NCI-H1436 (cell line): ENCODE measurements at places on chromosomes 6 and 20.

- DNase-seq, result no peak
Measured at GRCh38 chr6:12439296-12439695, 149.1 kb downstream of the EDN1 start.

- DNase-seq, result no peak
Measured at GRCh38 chr6:5328800-5329199, 67.5 kb downstream of the FARS2 start.

GRCh38 chr20:46644733-46645132, 6.5 kb downstream of the SLC13A3 start:
- DNase-seq, result no peak

- DNase-seq, result no peak
Measured at GRCh38 chr20:62557999-62558408, 82.2 kb upstream of the GATA5 start.

DNA sequence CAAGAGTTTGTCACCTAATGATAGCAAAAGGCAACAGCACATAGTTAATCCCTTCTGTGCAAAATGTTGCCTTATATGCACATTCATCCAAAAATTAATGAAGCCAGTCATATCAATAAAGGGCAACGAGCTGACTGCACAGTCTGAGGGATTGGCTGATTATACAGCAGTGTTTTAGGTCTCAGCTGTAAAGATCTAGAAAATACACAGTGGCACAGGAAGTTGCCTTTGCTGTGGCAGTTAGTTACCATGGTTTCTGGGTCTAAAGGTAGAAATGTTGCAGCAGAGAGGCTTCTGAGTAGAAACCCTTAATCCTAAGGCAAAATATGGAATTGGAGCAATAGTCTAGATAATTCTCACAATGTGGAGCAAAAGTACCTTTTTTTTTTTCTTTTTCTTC, 89.7 kb downstream of the SMPDL3A start:
- DNase-seq, result no peak

GRCh38 chr20:8132484-8133309, 631 bp downstream of the PLCB1 start:
- DNase-seq, result no peak

DNA sequence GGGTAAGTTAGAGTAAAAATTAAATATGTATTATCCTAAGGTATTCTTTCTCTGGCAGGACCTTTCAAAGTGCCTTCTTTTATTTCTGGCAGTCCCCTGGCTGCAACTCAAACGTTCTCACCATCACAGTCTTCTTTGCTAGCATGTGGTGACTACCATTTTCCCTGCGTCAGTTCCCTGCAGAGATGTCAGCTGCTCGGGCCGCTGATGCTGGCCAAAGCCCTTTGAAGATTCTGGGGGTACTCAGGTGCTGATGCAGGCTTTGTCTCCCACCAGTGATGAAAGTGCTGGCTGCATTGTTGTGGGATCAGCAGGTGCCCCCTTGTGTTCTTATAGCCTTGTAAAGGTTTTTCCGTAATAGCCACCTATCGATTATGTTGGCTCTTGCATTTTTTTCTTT, 140.1 kb downstream of the BTBD3 start:
- no peak for DNase-seq

GRCh38 chr20:33554914-33555420, 65.1 kb downstream of the CBFA2T2 start:
- DNase-seq, result peak; percentile 92

DNA sequence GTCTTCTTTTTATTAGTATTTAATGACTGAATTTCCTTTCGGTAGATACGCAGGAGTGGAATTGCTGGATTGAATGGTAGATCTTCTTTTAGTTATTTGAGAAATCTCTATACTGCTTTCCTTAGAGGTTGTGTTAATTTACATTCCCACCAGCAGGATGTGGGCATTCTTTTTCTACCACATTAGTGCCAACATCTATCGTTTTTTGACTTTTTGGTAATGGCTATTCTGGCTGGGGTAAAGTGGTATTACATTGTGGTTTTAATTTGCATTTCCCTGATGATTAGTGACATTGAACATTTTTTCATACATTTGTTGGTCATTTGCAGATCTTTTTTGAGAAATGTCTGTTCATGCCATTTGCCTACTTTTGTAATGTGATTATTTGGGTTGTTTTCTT, 37.1 kb downstream of the SUMO4 start:
- DNase-seq, result no peak

DNA sequence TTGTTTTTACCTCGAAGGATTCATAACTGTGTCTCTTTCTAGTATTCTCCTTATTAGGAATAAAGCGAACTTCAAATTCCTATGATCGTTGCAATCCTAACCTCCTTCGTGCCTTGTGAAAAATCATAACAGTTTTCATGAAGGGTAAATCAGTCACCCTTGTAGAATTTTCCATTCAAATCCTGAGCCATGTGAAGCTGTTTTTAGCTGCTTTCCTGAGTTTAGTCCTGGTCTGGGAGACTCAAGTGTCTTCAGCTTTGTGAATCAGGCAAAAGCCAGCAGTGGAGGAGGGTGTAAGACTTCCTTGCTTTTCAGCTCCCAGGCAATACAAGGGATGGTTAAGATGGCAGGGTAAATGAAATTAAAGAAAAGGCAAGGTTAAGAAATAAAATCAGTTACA, 24.3 kb downstream of the GCNT2 start:
- DNase-seq, result no peak

DNA sequence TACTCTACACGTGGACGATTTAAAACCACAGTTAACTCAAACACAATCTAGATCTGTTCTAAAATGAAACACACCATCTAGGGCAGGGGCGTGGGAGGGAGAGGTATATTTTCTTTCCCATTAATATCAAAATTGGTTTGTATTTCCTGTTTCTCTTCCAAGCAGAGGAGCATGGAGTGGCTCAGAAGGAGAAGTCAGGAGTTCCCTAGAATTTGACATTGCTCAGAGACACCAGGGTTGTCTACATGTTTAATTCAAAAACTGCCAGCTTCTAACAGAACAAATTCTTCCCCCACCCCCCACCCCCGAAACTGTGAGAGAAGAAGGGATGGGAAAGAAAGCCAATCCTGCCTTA, 2.3 kb downstream of the PREX1 start:
- no peak for DNase-seq

DNA sequence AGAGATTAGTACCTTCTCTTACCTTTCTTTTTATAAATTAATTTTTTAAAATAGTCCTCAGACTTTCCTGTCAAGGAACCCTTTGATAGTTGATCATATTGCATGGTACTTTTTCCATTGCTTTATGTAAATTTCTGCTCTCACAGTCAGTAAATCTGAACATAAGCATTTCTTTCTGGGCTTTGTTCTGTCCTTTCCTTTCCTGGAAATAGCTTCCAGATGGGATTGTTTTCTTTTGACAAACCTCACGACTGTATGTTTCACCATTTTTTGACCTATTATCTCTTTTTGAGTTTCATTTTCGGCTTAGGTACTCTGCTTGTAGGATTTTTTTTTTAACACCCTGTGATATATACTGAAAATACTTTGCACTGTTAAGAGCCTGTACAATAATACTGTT, 32.6 kb downstream of the UTRN start:
- no peak for DNase-seq

DNA sequence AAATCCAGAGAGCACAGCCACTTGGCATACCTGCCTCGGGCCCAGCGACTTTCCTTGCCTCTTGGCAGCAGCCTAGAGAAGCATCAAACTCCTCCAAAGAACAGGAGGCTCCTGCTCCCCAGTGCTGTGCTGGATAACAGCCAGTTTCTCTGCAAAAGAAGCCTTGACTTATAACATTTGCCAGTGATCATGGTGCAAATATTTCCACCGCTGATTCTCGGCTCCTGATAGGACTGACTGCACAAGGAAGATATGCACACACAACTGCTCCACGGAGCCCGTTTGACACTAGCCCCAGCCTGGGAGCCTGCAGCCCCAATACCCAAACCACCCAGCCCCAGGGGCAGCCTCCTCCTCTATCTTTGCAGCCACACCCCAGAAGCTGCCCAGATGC, 17.5 kb downstream of the ACSS1 start:
- DNase-seq, result no peak

DNA sequence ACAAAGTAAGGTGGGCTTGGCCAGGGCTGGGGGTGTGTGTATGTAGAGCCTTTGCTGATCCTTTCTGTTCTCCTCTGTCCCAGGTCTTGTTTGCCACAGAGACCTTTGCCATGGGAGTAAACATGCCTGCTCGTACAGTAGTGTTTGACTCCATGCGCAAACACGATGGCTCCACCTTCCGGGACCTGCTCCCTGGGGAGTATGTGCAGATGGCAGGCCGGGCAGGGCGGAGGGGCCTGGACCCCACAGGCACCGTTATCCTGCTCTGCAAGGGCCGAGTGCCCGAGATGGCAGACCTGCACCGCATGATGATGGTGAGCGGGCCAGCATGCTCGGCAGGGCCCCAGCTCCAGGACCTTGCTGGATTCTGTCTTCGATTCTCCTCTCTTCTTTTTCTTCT, 6.2 kb downstream of the DXO start:
- no peak for DNase-seq

- no peak for DNase-seq
Measured at GRCh38 chr20:60132162-60132826, 174.1 kb downstream of the CDH26 start.

- DNase-seq, result no peak
Measured at GRCh38 chr6:160190973-160191372, 67.6 kb downstream of the SLC22A2 start.

GRCh38 chr20:50992733-50993457, 30.0 kb downstream of the KCNG1 start:
- DNase-seq, result no peak

DNA sequence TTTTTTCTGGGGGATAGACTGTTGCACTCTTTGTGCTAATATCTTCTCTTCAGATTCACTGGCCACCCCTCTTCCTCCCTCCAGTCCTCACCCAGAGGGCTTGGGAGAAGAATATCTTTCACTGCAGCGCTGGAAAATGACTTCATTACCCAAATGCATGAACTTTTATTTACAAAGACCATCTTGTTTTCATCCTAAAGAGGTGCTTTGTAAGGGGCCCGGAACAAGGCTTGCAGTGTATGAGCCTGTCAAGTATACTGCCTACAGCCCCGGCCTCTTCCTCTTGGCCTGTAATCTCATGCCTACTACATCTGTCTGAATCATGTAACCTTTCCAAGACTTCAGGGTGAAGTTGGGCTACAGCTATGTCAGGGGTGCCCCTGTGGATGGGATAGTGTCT, 554 bp upstream of the LAMA4 start:
- no peak for DNase-seq

DNA sequence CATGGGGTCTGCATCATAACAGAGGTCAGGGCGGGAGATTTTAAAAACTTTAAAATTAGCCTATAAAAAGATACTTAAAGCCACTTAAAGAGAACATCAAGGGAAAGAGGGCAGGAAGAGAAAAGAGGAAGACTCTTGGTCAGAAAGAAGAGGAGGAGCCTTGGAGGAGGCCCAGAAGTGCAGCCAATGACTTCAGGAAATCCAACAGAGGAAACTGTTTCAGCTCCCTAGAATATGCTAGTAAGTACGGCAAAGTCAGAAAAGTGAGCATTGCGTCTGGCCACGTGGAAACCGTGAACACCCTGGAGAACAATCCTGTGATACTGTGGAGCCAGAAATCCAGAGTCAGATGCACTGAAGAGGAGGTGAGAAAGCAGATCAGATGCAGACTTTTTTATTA, 22.5 kb upstream of the NHSL1 start:
- DNase-seq, result no peak

DNA sequence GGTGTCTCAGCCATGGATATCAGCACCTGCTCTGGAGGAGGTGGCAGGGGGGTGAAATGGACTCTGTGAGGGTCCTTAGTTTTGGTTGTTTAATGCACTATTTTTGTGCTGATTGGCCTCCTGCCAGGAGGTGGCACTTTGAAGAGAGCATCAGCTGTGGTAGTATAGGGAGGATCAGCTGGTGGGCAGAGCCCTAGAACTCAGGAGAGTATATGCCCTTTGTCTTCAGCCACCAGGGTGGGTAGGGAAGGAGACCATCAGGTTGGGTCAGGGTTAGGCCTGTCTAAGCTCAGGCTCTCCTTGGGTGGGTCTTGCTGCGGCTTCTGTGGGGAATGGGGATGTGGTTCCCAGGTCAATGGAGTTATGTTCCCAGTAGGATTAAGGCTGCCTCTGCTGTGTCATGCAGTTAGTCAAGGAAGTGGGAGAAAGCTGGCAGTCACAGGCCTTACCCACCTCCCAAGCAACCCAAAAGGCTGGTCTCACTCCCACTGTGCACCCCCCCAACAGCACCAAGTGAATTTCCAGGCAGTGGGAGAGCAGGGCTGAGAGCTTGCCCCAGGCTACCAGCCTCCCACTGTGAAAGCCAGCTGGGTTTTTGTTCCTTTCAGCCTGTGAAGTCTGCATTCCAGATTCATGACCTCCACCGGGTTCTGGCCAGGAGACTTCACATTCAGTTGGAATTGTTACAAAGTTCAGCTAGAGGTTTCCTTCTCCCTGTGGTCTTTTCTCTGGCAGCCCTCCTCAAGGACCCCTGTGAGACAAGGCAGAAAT, 5.7 kb upstream of the OSTM1 start:
- DNase-seq, result no peak

DNA sequence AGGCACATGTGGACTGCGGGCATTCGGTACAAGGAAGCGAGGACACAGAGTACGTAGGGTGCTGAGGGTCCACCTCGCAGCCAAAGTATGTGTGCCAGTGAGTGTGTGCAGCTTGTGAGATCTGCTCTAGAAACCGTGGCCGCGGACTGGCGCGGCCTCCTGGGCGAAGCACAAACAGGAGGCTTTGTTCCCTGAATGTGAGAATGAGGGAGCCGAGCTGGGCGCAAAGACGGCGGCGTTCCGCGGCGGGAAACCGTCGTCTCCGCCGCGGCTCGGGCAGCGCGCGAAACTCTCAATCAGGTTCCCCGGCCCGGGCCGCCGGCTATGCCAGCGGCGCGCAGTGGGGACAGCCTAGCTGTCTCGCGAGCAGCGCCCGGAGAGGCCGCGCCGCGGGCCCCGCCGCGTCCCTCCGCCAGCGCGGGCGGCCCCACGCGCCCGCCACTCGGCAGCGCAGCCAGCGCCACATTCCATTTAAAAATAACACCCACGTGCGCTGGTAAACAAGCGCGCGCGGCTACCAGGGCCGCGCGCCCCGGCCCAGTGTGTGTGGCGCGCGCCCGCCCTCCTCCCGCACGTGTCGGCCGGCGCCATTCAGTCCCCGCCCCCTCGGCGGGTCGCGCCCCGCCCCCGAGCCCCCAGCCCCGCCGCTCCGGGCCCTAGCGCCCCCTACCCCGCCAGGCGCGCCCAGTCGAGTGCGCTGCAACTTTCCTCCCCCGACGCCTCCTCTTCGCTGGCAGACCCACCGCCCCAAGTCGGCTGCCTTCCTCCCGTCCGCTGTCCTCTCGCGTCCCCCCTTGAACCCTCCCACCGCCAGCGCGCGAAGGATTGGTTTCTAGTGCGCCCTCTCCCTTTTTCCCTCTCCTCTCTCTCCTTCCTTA, 3.0 kb upstream of the FOXO3 start:
- peak; percentile 86 for DNase-seq

- DNase-seq, result no peak
Measured at GRCh38 chr6:139257291-139257690, 34.5 kb downstream of the TXLNB start.

GRCh38 chr6:169170583-169170955, 83.1 kb downstream of the THBS2 start:
- no peak for DNase-seq

- peak; percentile 34 for DNase-seq
Measured at GRCh38 chr6:168507297-168507696, 66.3 kb downstream of the SMOC2 start.
